ENCODE measurements at places on chromosomes 16 and 17.

DNA sequence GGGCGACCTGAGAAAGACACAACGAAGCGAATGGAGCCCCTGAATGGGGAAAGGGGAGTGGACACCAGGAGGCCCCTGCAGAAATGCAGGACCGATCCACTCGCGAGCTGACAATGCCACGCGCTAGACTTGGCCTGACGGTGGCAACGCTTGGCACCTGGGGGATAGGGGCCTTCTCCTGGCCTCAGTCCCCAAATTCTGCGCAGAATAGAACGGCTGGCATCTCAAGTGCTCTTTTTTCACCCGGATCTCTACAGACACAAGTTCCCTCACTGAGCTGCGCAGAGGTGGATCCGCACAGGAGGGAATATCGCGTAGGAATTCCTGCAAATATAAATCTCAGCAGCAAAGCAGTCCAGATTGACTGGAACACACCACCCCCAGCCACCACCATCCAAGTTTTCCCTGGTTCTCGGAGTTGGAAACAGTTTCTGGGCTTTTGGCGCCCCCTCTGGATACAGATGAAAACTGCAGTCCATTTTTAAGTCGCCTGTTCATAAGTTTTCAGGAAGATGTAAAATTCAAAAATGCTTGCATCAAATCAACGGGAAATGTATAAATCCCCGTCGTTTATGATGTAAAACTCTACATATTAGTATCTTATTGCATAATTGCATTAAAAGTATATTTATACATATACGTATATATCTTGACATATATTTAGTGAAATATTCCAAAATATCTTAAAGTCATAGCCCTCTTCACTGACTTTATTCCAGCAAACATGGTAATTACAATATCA lies 2.3 kb upstream of the SOX9 start:
- peak; percentile 25 for DNase-seq

DNA sequence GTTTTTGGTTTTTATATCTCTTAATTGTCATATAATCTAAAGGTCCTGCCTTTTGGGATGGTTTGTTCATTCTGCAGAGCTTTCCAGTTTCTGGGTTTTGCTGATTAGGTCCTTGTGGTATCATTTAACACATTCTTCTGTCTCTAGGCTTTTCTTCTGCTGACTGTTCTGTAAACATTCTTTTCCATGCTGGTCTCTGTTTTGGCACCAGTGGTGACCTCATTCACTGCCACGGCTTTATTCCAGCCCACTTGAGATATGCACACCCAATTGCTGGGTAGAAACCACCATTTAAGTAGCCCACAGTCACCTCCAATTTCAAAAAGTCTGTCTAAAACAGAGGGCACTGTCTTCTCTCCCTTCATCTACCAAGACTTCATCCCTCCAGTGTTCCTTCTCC lies 31.1 kb upstream of the COX10 start:
- DNase-seq, result no peak

GRCh38 chr17:1414001-1414574 lies 14.1 kb upstream of the YWHAE start:
- DNase-seq, result no peak

GRCh38 chr16:85461814-85462713 lies 151.1 kb upstream of the GSE1 start:
- DNase-seq, result peak; percentile 4

- no peak for DNase-seq
Measured at GRCh38 chr16:72285728-72286127, 113.8 kb upstream of the PMFBP1 start.

GRCh38 chr16:53207810-53208752 lies 153.3 kb downstream of the CHD9 start:
- peak; percentile 11 for DNase-seq

GRCh38 chr17:82370471-82371332 lies 863 bp upstream of the UTS2R start:
- DNase-seq, result peak; percentile 7

DNA sequence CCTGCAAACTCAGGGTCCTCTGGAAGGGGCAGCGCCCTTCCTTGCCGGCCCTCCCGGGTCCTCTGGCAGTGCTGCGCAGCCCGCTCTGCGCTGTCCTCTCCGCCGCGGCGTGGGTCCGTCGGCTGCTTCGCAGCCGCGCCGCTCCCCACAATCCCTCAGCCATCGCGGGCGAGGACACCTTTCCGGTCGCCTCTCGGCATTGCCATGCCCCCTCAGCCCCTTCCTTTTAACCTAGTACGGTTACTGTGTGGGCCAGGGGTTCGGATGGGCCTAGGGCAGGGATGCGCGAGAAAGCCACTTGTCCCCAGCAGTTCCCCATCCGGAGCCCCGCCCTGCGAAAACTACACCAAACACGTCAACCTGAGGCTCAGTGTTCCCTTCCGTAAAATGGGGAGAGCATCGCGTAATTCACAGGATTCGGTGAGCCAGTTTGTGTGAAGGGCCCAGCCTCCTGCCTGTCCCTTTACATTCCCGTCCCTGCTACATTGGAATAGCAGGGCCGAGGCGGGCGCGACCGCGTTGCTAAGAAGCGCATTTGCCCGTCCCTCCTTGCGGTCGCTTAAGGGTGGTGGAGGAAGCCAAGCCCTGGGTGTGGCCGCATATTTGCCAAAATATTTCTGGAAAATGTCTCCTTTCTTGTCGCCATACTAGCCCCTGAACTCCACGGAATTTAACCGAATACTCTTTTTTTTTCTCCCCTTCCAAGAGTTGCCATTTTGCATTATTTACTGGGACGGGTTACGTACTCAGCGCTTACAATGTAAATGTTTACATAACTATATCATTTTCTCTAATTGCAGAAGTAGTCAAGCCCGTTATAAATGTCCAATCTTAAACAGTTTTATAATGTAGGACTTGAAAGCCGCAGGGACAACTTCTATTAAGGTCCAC lies 13.2 kb downstream of the COPZ2 start:
- DNase-seq, result peak; percentile 54

DNA sequence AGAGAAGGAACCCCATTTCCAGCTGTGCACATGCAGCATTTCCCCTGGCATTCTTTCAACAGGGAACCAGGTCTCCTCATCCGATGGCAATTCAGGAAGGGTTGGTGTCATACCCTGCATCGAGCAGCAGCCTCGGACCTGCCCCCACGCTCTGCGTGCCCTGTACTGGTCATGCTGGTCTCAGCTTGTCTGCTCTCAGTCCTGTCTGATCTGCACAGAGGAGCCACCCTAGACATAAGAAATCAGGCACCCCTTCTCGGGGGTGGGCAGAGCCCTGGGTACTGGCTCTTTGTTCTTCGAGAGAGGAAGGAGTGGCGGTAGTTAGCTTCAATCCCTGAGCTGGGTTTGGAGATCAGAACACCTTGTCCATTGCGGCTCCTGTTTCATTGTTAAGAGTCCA lies 162.0 kb upstream of the RPH3AL start:
- no peak for DNase-seq

- DNase-seq, result no peak
Measured at GRCh38 chr17:67879662-67880061, 54.4 kb downstream of the BPTF start.

GRCh38 chr16:81403601-81404391 lies 40.8 kb upstream of the CMIP start:
- peak; percentile 79 for DNase-seq

GRCh38 chr17:15944759-15945526 lies at the start of gene ADORA2B:
ADORA2B (plus strand) TSS chr17:15945130; CDS start chr17:15945249, 119 bp downstream.
- DNase-seq, result no peak

DNA sequence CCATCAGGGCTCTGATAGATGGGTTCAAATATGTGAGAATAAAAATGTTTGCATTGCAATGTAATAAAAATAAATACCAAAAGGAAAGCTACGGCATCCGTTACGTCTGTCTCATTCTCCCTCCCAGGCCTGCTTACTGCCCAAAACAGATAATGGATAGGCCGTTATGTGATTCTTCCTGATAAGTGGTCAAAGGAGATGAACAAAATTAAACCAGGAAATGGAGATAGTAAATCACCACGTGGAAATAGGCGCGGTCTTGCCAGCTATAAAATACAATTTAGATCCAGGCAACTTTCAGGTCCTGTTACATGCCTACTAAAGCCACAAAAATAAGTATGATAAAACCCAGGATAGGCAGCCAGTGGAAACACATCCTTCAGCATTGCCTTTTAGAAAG lies 49.5 kb upstream of the CCL1 start:
- no peak for DNase-seq

DNA sequence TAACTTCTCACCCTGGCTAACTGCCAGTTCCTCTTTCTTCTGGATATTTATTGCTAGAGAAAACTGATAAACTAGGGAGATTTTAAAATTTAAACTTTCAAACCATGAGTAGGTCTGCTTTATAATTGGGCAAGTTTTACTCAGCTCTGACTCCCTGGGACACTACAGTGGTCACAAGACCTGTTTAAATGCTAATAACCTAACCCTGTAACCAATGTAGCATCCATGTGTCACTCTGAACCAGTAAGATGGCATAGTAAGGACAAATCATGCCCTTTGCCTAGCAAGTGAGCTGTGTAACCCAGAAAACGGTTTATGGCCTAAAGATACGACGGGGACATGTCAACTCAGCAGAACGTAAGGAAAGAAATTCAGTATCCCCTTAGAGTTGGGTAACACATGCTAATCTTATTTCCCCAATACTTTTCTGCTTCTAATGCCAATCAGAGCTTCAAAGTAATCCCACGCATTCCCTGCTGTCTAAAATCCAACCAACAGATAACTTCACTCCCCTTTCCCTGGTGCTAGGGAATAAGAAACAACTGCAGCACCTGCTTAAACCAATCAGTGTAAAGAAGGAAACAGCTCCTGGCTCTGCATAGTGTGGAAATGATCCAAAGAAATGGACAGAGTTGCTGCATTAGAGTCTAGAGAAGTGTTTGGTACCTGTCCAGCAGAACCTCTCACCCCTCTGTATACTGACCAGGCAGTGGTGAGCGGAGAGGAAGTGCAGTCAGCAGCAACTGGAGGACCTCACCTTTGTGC lies 85.7 kb downstream of the NCOR1 start:
- no peak for DNase-seq

- DNase-seq, result no peak
Measured at GRCh38 chr17:70202840-70203239, 33.5 kb downstream of the KCNJ2 start.

GRCh38 chr17:82734987-82735866 lies at the start of gene FN3K:
FN3K (plus strand) TSS chr17:82735615; CDS start chr17:82735637, 22 bp downstream.
- DNase-seq, result peak; percentile 13

GRCh38 chr17:4625181-4625617 lies 16.3 kb downstream of the ALOX15 start:
- no peak for DNase-seq

GRCh38 chr17:45436161-45436560 lies 3.5 kb upstream of the ARHGAP27 start:
- no peak for DNase-seq

GRCh38 chr17:71444078-71444477 lies 676.7 kb upstream of the SOX9 start:
- no peak for DNase-seq

DNA sequence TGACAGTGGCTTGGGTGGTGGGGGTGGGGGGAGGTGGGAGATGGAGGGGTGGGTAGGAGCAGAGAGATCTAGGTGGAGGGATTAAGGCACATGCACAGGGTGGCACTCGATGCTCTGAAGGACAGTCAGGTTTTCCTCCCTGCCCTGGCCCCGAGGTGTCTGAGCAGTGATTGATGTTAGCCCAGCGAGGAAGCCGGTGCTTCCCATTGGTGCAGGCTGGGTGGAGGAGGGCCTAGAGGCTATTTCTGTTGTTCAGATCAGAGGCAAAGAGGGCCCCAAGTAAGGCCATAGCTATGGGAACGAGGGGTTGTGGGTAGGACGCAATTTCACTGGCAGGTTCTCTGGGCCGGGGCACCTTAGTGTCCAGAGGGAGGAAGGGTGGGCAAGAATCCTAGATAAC lies 23.1 kb downstream of the CACNA1G start:
- DNase-seq, result no peak

GRCh38 chr17:18191236-18191667 lies 7.6 kb downstream of the ALKBH5 start:
- no peak for DNase-seq

Measured in CD4-positive, alpha-beta T cell treated with Interleukin-2 at 100 ng/mL for 4 hours (primary cell).